Amniotic stem cell (primary cell): ENCODE measurements at places on chromosomes 16 and 17.

- no peak for DNase-seq
Observed at GRCh38 chr16:68348639-68349445, 38.0 kb downstream of the PRMT7 start.

GRCh38 chr16:50172195-50172922, 19.3 kb downstream of the TENT4B start:
- DNase-seq = no peak

DNA sequence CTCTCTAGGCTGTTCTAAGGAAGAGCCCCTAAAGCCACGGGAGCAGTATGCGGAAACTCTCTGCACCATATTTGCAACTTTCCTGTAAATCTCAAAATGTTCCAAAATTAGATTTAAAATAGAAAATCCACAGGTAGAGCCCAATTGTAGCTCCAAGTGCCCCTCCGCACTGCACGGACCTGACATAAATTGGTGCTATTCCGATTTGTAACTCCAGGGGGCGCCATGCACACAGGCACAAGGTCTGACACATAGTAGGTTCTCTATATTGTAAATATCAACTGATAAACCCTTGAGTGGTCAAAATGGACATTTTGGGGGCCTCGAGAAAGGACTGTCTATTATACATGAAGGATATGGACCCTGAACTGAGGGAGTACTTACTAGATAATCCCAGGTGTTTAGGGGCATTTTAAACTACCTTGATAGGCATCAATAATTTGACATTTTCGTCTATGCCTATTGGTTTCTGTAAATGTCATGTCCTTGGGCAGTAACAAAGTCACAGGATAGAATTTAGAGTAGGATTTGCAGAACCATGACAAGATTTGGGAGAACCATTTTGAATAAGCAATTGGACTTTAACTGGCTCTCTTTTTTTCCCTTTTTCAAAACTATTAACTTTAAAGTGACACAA, 36.6 kb upstream of the TMEM132E start:
- DNase-seq = no peak

DNA sequence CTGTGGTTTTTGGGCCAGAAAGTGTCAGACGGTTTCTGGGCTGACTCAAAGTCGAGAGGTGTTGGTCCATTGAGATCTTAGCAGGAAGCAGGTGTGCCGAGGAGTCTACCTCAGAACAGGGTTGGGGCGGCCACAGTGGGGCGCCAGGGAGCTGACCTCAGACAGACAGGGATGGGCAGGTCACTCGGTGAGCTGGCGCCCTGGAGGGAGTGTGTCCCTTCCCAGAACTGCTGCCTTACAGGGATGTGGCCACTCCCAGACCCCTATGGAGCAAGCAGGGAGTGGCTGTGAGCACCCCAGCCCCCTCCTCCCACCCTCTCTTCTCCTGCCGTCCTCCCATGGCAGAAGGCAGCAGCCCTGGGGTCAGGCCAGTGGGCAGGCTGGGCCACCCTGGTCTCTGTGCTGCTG, 14.0 kb upstream of the DPEP1 start:
- DNase-seq = no peak

DNA sequence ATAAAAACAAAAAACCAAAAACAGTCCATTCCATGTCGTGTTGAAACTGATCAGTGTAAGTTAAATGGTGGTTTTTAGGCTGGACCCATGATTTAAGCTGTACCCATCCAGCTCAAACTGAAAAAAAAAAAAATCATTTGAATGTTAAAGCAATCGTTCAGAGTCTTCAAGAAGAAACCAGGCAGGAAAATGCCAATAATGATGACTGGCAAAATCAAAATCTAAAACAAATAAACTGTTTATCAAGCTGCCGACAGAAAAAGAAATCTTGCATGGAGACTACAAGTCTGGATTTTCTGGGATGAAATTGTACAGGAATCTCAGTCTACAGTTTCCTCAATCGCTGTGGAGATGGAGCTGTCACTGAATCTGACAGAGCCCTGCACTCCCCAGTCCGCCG, 40.7 kb downstream of the SOST start:
- DNase-seq = no peak
